Fibroblast of gingiva (primary cell): ENCODE measurements at places on chromosomes 7 and 10.

DNA sequence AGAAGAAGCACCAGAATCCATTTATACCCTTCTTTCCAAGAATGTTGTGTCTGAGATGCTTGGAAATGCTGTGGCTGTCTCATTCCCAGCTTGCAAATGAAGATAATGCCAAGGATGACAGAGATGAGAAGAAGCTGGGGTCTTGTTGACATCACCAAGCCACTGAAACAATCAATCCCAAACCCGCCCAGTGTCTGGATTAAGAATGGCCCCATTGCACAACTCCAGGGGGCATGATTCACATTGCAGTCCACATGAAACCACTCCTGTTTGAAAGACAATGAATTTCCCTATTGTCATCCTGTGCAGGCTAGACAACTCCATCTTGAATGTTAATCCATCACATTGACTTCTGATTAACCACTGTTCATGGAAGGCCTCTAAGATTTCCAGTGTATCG lies 28.6 kb downstream of the SORBS1 start:
- no peak for DNase-seq

GRCh38 chr7:69762821-69763352 lies 164.6 kb downstream of the AUTS2 start:
- DNase-seq: no peak

DNA sequence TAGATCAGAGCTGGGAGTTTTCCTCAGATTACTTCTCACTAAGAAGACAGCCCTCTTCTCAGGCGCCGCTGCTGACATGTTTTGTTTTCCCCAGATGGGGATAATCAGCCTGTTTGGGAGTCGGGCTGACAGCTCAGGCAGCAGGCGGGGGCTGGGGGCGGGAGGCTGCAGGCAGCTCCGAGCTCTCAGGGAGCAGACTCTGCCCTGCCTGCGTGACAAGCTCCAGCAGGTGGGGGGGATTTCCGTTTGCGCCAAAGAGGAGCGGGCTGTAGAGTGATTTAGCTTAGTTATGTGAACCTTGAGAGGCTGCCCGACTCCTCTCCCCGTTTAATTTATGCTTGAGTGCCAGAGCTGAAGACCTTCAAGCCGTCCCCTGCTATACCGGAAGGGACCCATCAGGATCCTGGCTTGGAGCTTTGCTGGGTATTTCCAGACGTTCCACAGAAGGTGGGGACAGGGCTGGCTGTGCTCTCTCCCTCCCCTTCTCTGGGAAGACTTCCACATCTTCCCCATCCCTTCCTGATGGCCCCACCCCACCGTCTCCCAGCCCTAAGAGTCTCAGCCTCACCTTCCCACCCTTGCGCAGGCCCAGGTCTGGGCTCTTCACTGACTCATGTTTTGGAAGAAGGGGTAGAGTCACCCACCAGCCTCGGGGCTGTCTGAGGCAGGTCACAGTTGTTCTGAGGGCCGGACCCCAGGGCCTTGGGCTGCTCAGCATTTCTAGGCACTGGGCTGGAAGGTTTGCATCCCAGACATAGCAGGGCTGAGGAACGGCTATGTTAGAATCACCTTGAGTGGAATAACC lies 24.7 kb upstream of the ADCYAP1R1 start:
- DNase-seq: no peak

GRCh38 chr7:222716-223041 lies 30.3 kb downstream of the FAM20C start:
- no peak for DNase-seq

- no peak for DNase-seq
Observed at GRCh38 chr7:1935176-1936005, 265.3 kb downstream of the ELFN1 start.

GRCh38 chr10:36256166-36256565 lies 614.1 kb upstream of the FZD8 start:
- peak; percentile 89 for DNase-seq

DNA sequence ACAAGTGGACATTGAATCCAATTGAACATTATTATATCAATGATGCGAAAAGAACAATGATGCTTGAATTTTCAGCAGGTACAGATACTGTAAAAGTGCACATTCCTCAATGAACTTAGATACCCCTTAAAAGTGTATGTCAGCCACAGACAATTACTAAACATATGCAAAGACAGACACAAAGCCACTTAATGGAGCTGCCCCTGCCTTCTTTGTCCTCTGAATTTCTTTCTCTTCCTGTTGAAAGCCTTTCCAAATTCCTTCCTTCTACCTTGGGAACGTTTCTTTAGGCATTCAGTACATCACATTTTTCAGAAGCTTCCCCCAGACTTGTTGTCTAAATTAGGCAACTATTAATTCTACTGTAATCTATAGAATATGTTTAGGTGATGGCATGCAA lies 706.8 kb upstream of the MBL2 start:
- DNase-seq: no peak

DNA sequence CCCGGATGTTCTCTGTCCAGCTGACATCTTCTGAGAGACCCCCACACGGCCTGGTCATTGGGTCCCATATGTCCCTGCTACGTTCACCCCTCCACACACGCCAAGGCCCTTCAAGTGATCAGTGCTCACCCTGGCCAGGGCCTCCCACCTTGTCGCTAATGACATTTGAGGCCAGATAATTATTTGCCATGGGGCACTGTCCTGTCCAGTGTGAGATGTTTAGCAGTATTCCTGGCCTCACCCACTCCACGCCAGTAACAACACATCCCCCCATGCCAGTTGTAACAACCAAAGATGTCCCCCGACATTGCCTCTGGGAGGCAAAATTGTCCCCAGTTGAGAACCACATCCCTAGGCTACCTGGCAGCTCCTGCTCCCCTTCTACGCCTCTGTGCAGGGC lies 49.9 kb upstream of the NANOS1 start:
- DNase-seq: no peak

- DNase-seq: no peak
Observed at GRCh38 chr7:103418241-103418640, 27.8 kb downstream of the SLC26A5 start.

GRCh38 chr7:102840404-102840803 lies 72.4 kb upstream of the LRRC17 start:
- no peak for DNase-seq

DNA sequence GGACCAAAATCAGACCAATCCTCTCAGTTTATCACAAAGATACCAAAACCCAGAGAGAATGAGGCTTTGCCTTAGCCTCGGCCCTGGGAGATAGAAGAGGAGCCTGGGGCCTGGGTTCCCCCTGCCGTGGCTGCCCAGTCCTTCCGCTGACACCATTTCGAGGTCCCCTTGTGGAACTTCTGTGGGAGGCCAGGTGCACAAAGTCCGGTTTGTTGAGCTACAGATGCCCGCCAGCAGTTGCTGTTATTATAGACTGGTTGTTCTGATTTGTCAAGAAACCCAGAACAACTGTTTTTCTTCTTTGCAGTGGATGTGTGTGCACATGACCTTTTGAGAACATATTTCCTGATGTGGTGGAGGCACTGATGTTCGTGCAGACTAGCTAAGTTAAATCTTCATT lies 47.6 kb downstream of the CUX1 start:
- DNase-seq: no peak

DNA sequence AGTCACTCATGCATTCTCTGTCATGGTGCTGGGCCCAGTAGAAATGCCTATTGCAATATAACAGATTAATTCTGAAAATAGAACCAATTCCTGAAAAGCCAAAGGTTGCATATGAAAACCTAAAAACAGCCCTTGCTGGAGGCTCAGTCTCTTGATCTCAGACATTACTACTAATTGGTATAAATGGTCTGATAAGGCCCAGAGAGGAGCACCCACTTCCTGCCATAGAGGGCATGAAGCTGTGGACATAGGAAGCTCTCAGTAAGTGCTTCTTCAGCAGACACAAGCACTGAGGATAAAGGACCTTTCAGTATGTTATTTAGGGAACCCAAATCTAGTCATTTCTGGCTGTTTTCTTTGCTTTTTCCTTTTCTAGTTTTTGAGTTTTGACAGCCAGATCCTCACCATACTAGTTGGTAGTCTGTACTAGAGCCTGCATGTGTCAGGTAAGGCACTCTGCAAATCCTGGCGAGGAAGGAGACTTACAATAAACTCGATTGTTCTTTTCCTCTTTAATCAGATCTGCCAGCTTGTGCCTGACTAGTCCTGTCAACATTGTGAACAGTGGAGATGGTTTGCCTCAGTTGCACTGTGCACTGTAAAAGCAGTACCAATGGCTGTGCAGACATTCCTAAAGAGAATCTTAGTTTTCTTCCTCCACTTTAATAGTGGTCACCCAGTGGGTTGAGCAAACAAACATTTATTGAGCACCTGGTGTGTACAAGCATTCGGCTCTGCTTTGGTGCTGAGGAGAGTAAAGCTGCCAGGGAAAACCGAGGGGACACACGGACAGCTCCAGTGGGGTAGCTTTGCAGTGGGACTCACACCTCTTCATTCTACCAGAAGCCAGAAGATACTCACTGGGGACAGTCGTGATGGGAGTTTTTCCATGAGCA lies 140.9 kb downstream of the CHN2 start:
- DNase-seq: no peak

- no peak for DNase-seq
Observed at GRCh38 chr7:104207348-104207730, 474 bp downstream of the ORC5 start.
